ENCODE measurements at places on chromosomes 11 and 22.

DNA sequence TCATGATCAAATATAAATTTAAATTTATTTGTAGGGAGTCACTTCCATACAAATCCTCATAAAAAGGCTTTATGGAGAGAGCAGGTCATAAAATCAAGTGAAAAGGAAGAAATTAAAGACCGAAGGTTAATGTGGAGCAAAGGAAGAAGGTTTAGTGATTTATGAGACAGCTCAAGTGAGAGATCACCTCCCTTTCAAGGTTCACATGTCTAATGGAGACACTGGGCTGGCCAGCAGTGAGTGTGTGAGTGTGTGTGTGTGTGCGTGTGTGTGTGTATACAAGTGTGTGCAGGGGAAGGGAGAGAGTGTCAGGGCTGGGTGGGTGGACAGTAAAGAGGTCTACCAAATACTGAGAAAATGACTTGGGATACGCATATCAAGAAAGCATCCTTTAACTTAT, 251.2 kb downstream of the FAT3 start:
- DNase-seq, result no peak

GRCh38 chr11:119192111-119192510, 6.8 kb downstream of the NHERF4 start:
- DNase-seq, result no peak

DNA sequence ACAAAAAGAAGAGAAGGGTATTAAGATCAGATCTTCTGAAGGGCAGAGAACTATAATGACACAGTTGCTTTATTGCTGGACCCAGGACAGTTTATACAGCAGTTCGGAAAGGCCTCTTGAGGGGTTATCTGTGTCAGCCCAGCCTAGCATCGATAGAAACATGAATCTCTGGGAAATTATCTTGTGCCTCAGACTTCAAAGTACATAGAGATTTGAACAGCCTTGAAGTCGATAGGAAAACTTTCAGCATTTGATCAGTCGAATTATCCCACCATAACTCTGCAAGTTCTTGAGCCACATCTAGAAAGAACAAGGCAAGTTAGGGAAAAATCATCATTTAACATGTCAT, 2.5 kb upstream of the LMO2 start:
- DNase-seq, result no peak

DNA sequence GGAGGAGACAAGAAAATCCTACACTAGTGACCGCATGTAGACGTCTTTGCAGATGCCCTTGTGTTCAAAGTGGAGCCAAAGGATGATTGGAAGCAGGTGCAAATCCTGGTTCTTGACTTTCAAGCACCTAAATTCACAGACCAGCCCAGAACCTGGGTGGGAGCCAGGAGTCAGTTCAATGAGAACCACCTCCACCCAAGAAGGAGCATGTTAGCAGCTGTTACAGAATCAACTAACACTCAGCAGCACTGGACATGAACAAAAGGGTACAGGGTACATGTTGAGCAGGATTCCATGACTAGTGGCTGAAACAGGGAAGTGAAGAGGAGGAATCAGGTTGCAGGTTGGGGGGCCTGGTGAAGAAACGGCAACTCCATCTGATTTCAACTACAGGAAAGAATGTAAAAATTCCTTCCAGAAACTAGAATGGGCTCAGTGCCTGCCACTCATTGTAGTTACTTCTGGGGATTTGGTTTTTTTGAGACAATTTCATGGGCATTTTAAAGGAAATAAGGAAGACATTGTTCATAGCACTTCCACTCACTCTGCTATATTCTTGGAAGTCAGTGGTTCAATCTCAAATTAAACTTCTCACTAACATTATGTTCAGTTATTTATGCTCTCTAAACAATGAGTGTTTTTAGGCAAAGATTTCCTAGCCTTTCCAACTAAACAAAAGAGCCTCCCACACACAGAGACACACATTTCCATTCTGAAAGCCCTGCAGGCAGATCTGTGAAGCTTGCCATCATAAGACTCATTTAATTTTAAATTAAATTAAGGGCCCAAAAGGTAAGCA, 173.3 kb downstream of the CADM1 start:
- no peak for DNase-seq

DNA sequence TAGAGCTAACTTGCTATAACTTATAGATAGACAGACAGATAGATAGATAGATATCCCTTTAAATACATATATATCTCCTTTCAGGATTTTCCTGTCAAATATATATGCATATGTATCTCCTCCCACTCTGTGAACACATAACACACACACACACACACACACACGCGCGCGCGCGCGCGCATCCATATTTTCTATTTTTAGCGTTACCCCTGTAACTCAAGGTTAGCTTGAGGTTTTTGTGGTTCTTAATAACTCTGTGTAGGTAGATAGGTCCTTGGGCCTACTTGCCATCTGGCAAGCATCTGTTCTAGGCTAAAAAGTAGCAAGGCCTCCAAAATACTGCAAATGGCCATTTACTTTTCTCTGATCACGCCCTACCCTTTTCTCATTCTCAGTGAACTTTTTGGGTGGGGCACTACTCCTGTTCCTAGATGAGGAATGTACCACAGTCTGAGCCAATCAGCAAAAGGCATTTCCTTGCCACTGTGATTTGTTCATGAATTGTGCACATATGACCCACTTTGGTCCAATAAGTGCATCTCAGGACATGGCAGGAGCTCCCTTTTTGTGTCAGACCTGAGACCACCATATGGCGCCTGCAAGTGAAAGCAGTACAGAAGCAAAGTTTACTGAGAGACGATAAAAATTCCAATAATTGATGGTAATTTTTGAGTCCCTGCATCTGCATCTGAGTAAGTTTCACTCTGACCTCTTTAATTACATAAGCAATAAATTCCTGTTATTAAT, 740.5 kb upstream of the API5 start:
- peak; percentile 0 for DNase-seq

DNA sequence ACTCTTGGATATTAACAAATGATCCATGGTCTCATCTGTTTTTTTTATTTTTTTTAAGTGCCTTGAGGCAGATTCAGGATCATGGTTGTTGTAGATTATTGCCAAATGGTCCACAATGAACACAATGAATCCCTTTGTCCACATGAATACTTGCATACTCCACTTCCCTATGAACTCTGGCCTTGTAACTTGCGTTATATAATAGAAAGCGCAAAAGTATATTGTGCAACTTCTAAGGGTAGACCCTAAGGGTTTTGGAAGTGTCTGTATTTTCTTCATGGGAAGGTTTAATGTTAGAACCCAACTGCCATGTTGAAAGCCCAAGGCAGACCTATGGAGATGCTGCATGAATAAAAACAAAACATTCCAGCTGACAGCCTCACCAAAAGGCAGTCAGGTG, 8.1 kb upstream of the OR5AL1 start:
- DNase-seq, result no peak

GRCh38 chr11:28048812-28049211, 59.1 kb downstream of the KIF18A start:
- no peak for DNase-seq

DNA sequence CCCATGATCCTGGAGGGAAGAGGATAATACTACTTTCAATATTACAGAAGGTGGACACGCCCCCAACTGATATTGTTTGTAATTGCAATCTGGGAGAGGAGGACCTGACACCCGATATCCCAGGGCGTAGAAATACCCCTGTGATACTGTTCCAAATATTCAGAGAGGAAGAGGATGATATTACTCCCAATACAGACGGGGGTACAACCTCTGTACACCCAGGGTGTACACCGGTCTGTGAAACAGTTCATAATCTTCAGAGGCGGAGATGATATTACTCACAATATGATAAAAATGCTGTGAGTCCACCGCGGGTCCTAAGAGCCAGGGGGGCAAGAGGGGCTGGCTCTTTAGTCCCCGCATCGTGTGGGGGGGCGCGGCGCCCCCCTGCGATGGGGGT, 57.2 kb upstream of the ALDH3B2 start:
- no peak for DNase-seq

- DNase-seq, result no peak
Measured at GRCh38 chr22:42509548-42509947, 10.0 kb downstream of the RRP7A start.

All from fibroblast of upper back skin (primary cell).